IPS-NIHi11 (cell line): ENCODE measurements at places on chromosomes 6 and 20.

GRCh38 chr6:35191889-35192288 is 21.9 kb upstream of the SCUBE3 start:
- DNase-seq: no peak

DNA sequence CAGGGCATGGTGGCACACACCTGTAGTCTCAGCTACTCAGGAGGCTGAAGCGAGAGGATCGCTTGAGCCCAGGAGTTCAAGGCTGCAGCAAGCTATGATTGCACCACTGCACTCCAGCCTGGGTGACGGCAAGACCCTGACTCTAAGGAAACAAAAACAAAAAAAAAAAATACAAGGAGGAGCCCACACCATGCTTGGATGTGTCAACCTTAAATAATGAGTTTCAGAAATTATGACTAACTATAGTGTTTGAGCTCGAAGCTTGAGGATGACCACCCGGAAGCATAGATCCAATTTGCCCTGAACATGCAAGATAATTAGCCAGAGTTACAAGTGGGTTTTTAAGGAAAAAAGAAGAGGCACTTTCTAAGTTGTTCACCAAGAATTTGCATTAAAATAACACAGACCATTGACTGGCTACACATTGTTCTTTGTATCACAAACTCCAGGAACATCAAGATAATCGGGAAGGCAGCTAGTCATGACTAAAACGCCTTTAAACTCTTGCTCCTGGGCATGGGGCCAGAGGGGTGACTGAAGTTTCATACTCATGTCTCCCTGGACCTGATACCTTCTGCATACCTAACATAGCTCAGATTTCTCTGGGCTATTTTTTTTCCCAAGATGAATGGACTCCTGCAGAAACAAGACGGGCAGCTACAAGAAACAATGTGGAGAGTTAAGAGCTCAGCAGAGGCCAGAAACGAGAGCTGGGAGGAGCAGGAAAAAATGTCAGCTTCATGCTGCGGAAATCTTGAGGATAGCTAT is 289.6 kb downstream of the PREX1 start:
- peak; percentile 66 for DNase-seq

- DNase-seq: no peak
These were observed 83.7 kb downstream of the FYN start for GRCh38 chr6:111789598-111789997.

GRCh38 chr20:49684335-49684997 is 29.2 kb downstream of the B4GALT5 start:
- no peak for DNase-seq

GRCh38 chr20:24990810-24991252 is 1.7 kb downstream of the APMAP start:
- DNase-seq: no peak

DNA sequence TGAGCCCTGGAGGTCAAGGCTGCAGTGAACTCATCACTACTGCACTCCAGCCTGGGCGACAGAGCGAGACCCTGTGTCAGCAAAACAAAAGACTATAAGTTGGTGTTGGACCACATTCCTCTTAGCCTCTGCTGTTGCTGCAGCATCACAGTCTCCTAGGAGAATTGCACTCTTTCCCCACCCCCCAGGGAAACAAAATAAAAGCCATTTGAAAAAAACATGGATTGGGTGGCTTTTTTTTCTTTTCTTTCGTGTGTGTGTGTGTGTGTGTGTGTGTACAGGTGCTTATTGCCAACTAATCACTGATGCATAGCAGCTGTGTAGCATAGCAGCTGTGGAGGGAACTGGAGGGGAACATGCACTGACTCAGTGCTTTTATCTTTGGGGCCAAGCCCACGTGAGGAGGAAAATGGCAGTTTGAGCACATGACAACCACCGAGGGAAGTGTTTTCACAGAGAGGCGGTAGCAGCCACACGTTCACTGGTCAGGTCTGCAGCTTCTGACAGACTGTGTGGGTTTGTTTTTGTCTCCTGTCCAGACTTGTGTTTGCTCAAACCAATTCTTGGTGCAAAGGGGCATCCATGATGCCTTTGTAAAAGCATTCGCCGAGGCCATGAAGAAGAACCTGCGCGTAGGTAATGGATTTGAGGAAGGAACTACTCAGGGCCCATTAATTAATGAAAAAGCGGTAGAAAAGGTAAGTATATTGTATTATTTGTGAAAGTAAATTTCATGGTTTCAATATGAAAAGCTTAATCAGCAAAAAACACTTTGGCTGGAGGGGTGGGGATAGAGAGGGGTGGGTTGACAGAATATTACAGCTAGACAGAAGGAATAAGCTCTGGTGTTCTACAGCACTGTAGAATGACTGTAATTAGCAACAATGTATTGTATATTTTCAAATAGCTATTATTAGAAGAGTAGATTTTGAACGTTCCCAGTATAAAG is 27.7 kb downstream of the ALDH5A1 start:
- DNase-seq: no peak
